ENCODE measurements at places on chromosomes 4 and X.

DNA sequence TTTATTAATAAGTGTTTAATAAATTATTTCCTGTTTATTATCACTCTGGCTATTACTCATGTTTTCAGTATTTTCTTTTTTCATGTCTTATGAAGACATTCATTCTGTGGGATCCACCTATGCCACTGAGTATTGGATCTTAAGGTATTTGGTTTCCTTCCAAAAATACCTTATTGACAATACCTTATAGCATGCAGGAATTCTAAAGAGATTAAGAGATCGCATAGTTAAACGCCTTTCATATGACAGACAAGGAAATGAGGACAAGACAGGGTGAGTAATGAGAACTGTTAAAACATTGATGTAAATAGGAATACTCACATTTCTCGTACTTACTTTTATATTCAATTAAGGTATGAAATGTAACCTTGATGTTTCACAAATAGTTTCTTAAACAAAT, 38.2 kb upstream of the TMPRSS11B start:
- DNase-seq: no peak

- no peak for DNase-seq
These were observed 177.4 kb downstream of the PALLD start for GRCh38 chr4:168674077-168674747.

DNA sequence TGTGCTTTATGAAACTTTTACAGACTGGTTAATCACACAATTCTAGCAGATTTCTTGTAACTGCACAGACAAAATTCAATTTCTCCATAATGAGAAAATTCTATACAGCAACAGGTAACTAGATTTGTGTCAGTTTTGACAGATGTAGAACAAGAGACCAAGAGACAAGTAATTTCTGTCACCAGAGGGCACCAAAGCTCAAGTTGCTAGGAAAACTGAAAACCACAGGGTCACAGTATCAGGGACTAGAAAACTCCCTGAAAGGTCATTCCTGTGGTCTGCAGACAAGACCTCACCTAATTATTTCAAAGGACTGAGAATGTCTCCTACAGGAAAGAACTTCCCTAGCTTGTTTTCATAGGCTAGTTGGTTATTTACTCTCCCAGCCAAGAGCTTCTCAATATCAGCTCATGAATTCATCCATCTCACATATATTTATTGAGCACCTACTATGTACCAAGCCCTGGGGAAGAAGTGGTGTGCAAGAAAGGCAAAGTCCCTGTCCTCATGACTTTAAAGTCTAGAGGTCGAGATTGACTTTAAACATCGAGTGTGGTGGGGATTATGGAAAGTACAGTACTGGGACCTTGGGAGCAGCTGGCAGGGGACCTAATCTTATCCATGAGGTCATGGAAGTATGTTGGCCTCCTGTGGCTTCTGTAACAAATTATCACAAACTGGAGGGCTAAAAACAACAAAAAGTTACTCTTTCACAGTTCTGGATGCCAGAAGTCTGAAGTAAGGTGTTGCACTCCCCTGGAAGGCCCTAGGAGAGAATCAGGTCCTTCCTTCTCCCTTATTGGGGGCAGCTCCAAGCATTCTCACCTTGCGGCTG, 47.8 kb upstream of the SETD7 start:
- no peak for DNase-seq

- DNase-seq: no peak
These were observed 752 bp downstream of the MBTPS2 start for GRCh38 chrX:21840193-21840545.

- DNase-seq: no peak
These were observed 46.7 kb downstream of the ARL9 start for GRCh38 chr4:56552273-56552672.

DNA sequence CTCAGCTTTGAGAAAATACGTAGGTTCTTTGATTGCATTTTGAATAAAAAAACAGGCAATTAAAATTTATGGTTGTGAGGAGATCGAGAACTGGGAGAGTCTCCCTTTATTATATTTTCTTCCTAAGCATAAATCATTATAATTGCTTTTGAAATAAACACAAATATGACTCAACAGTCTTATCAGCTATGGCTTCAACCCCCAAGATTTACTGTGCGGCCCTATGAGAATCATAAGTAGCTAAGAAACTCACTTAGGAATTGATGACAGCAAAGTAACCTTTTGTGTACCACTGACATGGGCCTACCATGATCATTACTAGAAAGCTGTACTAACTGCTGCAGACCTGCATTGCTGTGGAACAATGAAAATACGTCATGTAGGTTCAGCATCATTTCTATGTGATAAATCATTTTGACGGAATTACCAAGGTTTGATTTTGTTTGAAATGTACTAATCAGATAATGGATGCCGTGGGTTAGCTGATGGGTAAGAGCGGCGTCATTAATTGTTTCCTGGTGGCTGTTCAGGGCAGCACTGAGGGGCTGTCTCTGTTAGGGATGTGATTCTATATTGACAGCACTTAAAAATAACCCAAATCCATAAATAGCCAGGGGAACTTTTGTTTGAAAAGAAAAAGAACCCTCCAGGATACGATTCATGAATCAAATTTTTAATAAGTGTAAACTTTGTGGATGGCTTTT, 51.5 kb upstream of the GPRIN3 start:
- DNase-seq: no peak

GRCh38 chr4:24044610-24045589, 155.1 kb upstream of the PPARGC1A start:
- no peak for DNase-seq

GRCh38 chr4:169163495-169163894, 107.3 kb downstream of the SH3RF1 start:
- DNase-seq: no peak

GRCh38 chr4:84874619-84875018, 91.9 kb downstream of the WDFY3 start:
- no peak for DNase-seq

All from CD4-positive, alpha-beta T cell treated with Interleukin-15 for 1 hour (primary cell).